ENCODE measurements at places on chromosomes 5 and 9.

GRCh38 chr9:98906273-98907040 lies 37.2 kb upstream of the COL15A1 start:
- no peak for DNase-seq

DNA sequence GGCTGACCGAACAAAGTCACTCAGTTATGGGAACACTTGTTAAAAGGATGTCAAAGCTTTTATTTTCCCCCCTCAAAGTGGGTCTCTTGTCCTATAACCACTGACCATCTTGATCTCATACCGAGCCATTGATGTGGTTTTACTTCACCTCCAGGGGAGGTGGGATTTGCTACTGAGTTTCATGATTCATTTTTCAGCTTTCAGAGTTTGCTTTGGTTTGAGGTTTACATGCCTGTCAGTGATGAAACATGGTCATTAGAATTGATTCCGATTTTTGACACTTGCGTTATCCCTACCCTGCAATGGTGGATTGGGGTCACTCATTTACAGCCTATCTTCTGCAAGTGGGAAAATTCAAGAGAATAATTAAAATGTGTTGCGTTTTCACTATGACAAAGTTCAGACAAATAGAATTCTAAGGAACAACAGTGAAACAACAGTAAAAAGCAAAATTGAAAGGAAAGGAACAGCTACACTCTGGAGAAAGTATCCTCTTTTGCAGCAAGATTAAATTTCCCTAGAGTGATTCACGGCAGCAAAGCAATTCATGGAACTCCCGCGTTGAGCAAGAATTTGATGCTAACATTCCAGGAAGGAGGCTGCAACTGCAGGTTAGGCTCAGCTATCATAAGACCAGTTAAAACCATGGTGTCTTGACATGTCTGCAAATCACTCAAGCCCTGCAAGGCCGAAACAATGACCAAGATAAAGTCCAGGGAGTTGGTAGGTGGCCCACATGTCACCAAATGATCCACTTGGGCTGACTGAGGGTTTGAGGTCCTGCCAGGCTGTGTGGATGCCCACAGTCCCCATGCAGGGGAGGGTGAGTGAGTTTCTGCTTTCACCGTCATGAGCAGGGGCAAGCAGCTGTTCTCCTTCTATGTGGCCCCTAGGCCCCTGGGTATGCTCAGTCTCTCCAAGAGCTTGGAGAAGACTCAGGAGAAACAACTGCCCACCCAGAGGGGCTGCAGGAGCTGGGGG lies 9.4 kb downstream of the GADD45G start:
- no peak for DNase-seq

DNA sequence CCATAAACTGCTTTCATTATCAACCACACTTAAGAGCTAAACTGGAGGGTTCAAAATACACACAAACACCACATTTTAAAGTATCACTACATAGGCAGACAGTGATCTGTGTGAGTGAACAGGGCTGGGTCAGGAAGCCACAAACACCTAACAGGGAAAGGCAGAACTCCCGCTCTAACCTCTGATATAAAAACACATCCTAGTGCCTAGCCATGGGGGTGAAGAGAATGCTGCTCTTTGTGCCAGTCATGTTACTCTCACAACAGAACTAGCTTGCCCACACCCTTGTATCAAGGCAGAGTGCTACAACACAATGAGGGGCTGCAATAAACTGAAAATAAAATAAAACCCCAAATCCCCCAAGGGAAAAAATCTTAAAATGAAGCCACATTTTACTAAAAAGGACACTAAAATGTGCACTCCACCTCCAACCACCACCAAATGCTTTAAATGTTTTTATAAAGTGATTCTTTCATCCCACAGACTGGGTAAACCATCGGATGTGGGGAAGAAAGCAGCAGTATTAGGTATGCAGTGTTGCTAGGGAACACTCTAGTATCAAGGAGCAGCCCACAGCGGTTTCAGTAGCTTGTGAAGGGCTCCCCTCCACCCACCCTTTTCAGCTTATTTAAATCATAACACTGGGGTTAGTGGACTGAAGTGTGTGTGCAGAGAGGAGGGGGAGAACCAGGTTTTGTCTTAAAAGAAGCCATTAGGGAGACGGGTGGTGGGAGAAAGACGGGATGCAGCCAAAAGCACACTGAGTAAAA lies 64.5 kb downstream of the TMEM161B start:
- no peak for DNase-seq

DNA sequence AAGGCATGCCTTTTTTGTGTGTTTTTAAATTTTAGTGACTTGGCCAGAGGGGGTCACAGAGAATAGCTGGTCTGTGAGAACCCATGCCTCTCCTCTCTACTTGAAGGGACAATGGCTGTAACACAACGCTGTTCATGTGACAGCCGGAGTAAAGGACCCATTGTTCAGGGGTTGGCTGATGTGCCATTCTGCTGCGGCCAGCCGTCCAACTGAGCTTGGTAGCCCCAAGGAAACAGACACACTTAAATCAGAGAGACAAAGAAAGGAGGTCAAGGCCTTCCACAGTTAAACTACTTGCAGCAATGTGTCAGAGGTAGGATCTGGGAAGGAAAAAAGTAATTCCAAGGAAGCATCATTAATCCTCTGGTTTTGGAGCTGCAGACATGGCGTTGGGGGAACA lies 8.1 kb downstream of the MEGF10 start:
- DNase-seq: no peak

DNA sequence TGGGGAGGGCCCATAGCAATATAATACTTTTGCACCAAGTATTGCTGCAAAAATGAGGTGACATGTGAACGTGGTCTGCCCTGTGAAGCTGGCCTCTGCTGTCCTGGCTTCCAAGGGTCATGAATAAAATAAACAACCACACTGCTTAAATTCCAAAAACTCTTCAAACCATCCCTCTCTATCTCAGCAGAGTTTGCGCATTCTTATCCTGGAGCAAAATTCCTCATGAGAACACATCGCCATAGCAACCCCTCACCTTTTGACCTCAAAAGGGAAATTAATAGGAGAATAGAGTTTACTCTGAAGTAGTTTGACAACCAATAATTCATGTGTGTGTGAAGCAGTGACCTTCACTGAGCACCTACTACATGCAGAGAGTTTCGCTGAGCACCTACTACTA lies 342.9 kb downstream of the SPOCK1 start:
- no peak for DNase-seq

- DNase-seq: no peak
Observed at GRCh38 chr9:15417626-15418025, 5.0 kb upstream of the SNAPC3 start.

DNA sequence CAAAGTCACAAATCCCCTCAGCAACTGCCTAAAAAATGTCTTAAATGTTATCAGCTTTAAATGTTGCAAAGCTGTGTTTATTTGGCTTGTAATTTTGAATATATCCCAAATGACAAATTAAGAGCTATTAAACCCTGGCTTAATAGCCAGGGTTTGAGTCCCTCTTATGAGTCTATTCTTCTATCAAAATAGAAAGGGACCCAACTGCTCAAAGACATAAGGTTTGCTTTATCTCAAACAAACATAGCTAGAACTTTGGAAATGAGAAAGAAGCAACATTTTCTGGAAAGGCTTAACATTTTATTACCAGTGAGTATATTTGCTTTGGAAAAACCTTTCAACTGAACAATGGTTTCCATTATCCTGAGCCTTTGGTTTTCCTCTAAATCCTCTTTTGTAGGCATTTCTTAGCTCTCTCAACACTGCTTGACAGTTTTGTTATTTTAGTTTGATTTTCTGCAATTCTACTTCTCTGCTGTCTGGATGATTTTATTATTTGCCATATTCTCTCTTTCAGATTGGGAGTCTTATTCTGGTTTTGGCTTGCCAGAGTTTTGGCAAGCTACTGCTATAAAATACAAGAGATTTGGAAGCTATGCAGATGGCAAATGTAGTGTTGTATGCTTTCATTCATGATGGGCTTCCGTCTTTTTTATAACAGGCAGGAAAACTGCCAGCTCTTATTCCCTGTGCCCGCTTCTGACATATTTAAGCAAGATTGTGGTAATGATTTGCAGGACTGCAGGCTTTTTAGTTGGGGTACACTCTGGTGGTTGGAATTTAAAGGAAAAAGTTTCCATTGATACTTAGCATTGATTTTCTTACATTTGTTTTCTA lies 734.9 kb downstream of the DTWD2 start:
- no peak for DNase-seq

DNA sequence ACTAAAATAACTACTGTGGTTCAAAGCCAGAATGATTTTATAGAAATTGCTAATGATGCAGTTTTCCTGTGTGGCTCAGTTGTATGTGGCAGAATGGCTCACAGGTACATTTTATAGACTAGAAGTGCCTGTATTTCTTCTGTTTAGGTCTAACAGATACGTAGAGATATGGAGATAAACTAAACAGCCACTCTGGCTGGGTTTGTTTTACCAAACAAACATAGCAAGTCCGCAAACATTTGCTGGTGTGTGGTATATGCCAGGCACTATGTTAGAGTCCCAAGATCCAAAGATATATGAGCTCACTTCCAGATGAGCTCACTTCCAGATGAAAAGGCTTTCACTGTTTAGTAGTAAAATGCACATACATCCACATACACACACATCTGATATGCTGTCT lies 24.4 kb downstream of the ADRB2 start:
- no peak for DNase-seq

DNA sequence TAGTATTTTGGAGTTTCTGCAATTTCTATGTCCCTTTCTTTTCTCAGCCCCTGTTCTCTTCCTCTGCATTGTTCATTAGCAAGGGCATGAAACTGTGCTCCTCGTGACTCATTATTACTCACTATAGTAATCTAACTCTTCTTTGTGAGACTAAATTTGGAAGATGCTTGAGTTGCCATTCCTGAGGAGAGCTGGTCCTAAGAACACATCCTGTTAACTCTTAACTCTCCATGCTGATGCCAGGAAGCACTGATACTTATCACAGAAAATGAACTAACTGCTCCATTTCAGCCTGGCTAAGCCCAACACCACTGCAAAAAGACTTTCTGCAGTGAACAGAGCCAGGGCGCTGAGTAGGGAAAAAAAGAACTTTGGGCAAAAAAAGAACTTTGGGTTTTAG lies 10.6 kb upstream of the CSNK1A1 start:
- DNase-seq: peak; percentile 94

- no peak for DNase-seq
Observed at GRCh38 chr9:133605856-133606707, 3.1 kb downstream of the FAM163B start.

GRCh38 chr5:168575391-168576372 lies 3.5 kb downstream of the PANK3 start:
- DNase-seq: no peak

- no peak for DNase-seq
Observed at GRCh38 chr9:16150501-16150900, 597.7 kb downstream of the CCDC171 start.
